Choroid plexus epithelial cell (primary cell): ENCODE measurements at places on chromosomes 5 and 9.

DNA sequence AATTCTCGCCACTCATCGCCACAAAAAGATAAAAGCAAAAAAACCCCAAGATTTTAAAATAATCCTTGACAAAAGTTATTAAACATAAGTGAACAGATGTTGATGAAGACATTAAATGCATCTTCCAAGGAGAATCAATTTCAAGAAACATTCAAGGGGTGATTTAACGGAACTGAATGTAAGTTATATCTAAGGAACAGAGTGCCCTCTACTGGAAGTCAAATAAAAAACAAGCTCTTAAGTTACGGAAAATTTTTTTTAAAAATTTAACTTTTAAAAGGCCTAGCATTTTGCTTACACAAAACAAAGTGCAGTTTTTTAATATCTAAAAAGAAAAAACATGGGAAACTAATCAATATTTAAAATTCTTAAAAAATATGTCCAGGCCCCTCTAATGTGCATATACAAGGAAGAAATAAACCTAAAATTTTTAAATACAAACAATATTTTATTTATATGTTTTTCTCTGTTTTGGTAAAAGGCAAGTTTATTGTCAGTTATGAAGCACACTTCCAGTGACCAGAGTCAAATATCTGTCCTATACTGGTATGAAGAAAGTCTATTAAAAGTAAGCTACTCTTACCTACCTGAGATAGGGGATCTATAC, 28.0 kb downstream of the TEX10 start:
- DNase-seq, result peak; percentile 82

GRCh38 chr5:154482528-154483449, 4.8 kb upstream of the HAND1 start:
- no peak for DNase-seq

- DNase-seq, result peak; percentile 77
Measured at GRCh38 chr5:139186261-139186660, 11.9 kb downstream of the SIL1 start.

- no peak for DNase-seq
Measured at GRCh38 chr5:116152169-116152568, 67.3 kb downstream of the COMMD10 start.

DNA sequence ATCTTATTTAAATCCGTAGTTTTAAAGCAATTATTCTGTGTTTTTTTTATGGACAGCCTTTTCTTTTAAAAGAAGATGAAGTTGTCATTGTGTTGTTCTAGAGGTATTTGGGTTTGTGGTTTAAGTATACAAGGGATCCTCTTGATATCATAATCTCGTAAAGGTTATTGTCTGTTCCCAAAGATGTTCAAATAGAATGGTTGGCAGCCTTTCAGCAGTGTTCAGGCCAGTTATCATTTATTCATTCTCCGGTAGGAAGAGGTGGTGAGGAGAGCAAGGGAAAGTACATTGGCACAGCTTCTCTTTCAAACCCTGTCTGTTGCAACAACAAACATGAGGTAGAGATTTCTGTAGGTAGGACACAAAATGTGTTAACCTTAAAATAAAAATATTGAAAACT, 147.0 kb downstream of the FOCAD start:
- DNase-seq, result no peak

GRCh38 chr5:159478950-159479349, 148.7 kb upstream of the IL12B start:
- DNase-seq, result no peak

- DNase-seq, result peak; percentile 2
Measured at GRCh38 chr5:88172847-88173758, 95.5 kb downstream of the TMEM161B start.

- no peak for DNase-seq
Measured at GRCh38 chr5:133469252-133469651, 143.1 kb downstream of the FSTL4 start.

DNA sequence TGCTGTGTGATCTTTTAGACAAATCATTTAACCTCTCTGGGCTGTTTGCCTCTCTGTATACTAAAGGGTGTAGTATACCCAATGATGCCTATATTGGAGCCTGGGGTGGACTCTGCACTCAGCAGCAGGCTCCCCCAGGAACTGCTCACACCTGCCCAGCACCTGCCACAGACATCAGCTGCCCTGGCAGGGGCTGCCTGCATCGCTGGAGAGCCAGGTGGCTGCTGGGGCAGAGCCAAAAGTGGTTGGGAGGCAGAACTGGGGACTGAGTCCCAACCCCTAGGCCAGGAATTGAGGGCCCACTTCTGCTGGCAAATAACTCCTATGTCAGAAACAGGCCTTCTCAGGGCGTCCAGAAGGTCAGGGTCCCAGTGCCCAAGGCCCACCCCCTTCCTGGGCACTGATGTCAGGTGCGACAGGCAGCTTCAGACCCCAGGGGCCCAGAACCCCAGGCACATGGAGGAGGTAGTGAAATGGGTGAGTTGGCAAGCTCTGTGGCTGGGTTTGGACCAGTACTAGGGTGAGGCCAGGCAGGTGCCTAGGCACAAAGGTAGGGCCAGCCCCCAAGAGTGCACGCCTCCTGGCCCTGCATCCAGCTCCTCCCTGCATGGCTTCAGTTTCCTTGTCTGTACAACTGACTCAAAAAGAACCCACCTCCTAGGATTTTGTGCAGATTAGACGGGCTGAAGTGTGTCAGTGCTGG, 5.8 kb downstream of the UNC5A start:
- DNase-seq, result no peak

- DNase-seq, result peak; percentile 5
Measured at GRCh38 chr5:120297616-120298015, 166.5 kb upstream of the PRR16 start.

DNA sequence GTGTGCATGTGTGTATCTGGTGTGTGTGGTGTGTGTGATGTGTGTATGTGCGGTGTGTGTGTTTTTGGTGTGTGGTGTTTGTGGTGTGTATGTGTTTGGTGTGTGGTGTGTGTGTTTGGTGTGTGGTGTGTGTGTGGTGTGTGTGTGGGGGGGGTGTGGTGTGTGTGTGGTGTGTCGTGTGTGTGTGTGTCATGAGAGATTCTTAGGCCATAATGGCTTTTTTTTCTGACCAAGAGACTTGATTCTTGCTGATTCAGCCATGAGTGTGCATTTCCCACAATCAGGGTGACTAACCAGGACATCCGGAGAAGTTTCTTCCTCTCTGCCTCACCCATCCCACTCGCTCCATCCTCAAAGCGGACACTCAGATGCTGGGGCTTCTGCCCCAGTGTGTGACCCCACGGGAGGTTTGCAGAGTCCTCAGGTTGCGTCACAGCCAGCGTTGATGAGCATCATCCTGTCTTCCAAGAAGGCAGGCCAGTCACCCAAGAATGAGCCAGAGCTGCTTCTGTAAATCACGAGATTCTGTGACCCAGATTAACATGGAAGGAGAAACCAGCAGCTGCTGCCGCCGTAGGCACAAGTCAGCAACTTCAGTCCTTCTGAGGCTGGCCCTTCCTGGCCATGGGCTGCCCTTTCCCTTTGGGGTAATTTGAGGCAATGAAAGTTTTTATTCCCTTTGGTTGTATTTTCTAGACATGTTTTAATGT, 12.5 kb upstream of the CTSL start:
- peak; percentile 99 for DNase-seq

GRCh38 chr5:76585783-76586217, 37.4 kb downstream of the F2RL2 start:
- no peak for DNase-seq

GRCh38 chr9:95030920-95031642, 286.4 kb downstream of the FANCC start:
- DNase-seq, result no peak

DNA sequence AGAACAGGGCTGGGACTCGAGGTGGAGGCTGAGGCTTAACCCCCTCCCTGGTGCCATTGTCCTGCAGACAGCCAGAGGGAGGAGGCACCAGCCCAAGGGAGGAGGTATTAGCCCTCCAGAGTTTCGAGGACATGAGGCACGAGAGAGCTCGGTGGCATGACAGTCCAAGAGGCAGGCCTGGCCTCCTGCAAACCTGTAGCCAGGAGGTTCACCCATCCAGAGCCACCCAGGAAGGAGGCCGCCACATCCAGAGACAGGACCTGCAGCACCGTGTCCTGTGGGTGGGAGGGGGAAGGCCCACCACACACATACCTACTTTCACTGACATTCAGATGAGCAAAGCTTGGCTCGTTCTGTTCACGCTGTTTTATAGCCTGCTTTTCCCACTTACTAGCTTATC, 75.2 kb upstream of the ADAMTS2 start:
- no peak for DNase-seq

DNA sequence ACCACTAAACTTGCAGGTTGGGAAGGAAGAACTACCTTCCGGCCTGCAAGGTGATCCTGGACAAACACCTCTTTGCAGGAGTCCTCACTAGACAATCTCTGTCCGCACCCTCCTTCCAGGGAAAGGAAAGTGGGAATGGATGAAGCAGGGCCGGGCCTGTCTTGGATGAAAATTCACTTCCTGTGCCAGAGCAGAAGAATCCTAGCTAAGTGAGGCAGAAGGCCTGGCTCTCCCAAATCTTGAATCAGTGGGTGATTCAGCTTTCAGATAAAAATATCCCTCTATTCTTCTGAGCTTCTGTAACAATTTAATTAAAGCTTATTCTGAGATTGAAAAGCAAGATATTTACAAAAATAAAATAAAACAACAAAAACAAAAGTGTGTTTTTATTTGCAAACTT, 281.9 kb upstream of the TLE4 start:
- no peak for DNase-seq

DNA sequence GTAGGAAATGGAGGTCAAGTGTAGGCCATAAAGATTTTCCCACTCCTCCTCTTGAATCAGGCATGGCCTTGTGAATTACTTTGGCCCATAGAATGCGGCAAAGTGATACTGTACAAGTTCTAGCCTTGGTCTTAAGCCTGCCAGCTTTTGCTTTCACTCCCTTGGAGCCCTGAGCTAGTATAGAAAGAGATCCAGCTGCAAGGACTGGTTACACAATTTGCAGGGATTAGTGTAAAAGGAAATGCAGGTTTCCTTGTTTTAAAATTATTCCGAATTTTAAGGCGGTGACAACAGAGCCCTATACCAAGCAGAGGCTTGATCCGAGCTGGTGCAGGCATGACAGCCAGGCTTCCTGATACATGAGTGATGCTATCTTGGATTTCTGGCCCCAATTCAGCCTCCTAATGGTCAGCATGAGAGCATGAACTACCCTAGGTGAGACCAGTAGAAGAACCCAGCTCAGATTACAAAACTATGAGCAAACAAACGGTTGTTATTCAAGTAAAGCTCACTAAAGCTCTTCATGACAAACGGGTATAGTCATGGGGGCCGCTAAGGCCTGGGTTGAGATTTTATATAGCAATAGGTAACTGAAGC, 257.9 kb downstream of the DOCK8 start:
- no peak for DNase-seq

GRCh38 chr5:16812911-16813310, 123.2 kb downstream of the MYO10 start:
- DNase-seq, result peak; percentile 69

DNA sequence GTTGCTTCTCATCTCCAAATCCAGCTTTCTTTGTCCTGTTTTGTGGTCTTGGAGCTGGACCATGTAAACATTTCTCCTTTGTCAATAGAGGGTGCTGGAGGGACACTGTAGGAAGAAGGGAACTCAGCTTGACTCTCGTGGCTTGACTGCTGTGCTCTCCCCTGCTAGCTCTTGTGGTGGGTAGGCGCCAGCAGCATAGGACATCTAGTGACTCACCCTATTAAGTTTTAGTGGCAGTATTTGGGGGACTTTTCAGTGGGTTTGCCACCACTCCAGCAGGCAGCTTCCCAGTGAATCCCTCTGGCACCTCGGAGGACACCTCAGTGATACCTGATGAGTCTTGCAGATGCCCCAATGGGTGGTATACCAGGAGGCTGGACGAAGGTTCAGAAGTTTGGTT, 97.8 kb downstream of the TSSK1B start:
- peak; percentile 88 for DNase-seq

DNA sequence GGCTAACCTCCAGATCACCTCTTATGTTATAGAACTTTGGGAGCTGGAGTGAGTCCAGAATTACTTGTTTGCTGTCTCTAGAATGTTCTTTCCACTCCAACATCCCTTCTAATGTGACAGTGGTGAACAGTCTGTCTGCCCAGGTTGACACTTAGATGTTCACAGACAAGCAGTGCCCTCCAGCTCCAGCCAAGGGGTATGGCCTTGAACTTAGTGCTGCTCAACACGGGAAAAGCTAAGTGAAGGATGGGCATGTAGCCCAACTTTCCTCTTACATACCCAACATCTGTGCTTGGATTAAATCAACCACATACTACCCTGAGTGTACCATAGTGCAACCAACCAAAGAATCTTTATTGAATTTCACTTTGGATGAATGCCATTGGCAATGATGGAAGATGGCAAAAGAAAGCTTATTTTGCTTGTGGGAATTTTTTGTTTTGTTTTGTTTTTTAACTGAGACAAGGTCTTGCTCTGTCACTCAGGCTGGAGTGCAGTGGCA, 201.2 kb downstream of the NXNL2 start:
- DNase-seq, result no peak

DNA sequence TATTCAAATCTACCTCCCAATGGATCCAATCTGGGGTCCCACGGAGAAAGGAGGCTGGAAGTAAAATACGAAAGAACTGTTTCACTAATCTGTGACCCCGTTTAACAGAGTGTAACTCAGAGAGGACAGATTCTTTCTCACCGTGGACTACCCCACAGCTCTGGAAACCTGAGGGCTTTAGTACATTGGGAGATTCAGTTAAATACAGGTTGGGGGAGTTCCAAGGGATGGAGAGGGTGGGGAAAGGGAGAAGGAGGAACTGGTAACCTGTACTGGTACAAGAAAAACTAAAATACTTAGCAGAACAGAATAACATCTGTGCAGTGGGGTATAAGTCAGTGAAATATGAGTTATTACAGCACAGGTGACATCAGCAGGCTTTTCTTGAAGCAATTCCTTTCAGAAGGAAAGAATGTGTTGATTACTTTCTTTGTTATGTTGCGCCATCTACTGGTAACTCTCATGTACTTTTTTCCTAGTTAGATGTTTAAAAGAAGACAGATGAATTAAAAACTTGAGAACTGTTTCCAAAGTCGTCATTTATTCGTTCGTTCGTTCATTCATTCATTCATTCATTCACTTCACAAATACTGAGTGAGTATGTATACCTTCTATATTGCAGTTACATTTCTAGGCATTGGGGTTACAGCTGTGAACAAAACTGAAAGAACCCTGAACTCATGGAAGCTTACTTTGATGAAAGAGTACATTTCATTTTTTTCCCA, 30.0 kb upstream of the STOM start:
- peak; percentile 92 for DNase-seq
